Activated CD8-positive, alpha-beta memory T cell treated with anti-CD3 and anti-CD28 coated beads for 48 hours (primary cell): ENCODE measurements at places on chromosomes 12 and 14.

GRCh38 chr12:8699714-8700113 lies 1.9 kb downstream of the RIMKLB start:
- no peak for DNase-seq

- no peak for DNase-seq
Observed at GRCh38 chr14:99785426-99785825, 7.8 kb upstream of the EML1 start.

GRCh38 chr14:67413806-67414769 lies 2.1 kb upstream of the PLEK2 start:
- no peak for DNase-seq

DNA sequence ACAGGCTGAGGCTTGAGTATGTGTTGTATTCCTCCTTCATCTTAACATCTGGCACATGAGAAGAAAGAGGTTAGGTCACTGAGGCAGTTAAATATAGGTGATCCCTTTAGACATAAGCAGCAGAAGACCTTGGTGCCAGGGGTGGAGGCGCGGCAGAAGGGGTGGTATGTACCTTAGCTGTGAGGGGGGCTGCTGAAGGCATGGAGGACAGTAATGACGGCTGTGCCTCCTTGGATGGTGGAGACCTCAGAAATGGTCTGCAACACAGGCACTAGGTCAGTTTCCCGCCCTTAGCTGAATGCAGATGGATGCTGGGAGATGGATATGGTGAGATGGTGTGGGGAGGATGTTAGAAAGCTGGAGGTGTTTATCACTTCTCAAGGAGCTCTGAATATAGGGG lies 1.5 kb upstream of the PNMA1 start:
- DNase-seq = no peak

- no peak for DNase-seq
Observed at GRCh38 chr12:41058266-41058665, 129.9 kb upstream of the PDZRN4 start.

DNA sequence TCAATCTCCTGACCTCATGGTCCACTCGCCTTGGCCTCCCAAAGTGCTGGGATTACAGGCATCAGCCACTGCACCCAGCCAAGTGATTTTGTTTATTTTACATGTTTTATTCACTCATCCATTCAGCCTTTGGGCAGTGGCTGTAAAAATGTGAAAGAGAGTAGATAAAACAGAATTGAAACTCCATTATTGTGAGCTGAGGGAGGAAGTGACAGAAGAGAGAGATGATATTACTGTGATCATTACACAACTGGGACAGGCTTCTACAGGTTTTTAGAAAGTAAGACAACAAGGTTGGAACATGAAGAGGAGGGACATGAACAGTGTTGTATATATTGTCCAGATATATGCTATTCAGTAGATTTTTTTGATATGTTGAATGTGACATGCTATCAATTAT lies 25.0 kb downstream of the CREBL2 start:
- DNase-seq = no peak
